ENCODE measurements at places on chromosomes 12 and 14. TPM values are rescaled to one million over a fixed set of nuclear protein-coding genes. Genes with fewer than 3 reads are reported as not detected.
A peak's percentile ranks its signal among the peaks of the same experiment; 100 is the strongest.

DNA sequence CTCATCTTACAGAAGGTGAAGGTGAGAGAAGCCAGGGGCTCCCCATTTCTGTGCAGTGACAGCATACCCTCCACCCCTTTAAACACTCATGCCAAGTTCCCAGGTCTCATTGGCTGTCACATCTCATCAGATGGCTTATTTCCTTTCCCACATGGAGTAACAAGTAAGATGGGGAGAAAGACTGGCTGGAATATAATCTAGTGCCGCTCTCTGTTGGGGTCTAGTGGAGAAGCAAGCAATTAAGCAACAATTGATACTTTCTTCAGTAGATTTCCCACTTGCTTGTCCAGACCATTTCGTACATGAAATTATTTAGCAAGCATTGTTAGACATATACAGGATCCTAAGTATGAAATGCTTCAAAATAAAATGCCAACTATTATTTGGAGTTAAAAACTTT, 92.2 kb downstream of the SLC5A8 start:
- peak; percentile 22 for DNase-seq

- no peak for DNase-seq
Observed at GRCh38 chr14:75811872-75812499, 150.9 kb downstream of the TTLL5 start.

- peak; percentile 54 for DNase-seq
Observed at GRCh38 chr12:14167005-14167628, 185.7 kb upstream of the GRIN2B start.

DNA sequence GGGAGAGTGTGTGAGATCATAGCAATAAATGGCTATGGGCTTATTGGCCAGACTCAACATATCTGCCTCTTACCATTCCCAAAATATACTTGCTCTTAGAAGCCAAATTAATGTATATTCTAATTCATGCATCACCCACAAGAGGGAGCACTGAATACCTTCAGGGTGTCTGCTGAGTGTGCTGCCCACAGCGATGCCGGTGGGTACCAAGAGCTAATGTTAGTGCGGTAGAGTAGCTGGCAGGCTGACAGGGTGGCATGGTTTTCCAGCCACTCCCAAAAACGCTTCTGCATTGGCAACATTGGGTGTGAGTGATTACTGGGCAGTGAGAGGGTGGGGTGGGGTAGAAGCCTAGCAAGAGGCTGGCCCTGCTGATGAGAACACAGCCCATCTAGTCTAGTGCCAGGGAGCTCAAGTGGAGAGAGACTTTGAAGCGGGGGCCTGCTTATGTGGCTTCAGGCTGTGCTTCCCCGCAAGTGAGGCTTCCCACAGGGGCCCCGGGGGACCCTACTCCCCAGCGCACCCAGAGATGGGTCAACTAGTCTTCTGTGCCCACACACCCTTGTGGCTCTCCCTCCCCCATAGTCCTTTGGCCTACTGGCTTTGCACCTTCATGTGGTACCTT, 9.2 kb upstream of the PLEKHD1 start:
- DNase-seq, result no peak

DNA sequence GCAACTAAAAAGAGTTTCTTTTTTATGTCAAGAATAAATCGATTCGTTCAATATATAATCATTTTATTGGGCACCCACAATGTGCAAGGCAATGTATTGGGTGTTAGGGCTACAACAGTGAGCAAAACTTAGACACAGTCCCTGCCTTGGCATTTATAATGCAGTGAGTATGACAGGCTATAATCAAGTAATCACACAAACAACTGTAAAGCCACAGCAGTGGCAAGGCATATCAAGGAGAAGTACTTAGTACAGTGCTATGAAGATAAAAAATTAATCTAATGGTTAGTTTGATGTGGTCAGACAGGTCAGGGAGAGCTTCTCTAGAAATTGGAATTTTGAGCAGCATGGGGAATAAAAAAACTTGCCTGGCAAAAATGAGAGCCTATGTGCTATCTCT, 39.5 kb upstream of the OTOGL start:
- DNase-seq, result no peak

DNA sequence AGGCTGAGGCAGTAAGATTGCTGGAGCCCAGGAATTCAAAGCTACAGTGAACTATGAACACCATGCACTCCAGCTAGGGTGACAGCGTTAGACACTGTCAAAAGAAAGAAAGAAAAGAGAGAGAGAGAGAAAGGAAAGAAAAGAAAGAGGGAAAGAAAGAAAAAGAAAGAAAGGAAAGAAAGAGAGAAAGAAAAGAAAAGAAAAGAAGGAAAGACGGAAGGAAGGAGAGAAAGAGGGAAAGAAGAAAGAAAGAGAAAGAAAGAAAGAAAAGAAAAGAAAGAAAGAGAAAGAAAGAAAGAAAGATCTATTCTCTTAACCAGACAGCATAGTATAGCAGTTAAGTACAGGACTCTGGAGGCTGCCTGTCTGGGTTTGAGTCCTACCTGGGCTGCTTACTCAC, 21.9 kb upstream of the DENND5B start:
- no peak for DNase-seq

- DNase-seq, result peak; percentile 48
Observed at GRCh38 chr12:10068644-10069043, 30.1 kb downstream of the CLEC1A start.

ANKRD33 gene
- 0.26 TPM for total RNA-seq

DPPA3 gene
- total RNA-seq, result not detected

TCL1A gene
- not detected for total RNA-seq

CACNA2D4 gene
- 0.26 TPM for total RNA-seq
